Stimulated activated CD8-positive, alpha-beta memory T cell treated with anti-CD3 and anti-CD28 coated beads, Interleukin-4, amount 100 ng/mL, for 1 hour (primary cell): ENCODE measurements at places on chromosomes 1 and 21.

DNA sequence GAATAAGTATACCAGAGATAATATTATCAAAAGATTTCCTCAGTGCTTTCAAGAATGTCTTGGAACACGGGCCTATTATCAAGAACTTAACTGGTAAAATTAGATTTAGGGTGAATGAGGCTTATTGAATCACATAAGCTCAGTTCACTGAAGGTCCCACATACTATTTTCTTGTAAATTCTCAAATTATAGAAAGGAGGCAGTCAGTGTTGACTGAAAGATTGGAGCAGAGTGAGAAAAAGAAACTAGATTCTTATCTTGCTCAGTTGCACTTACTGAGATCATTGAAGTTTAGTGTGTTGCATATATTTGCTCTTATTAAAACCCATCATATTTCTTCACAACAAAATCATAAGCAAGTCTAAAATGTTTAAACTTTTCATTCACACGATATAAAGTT lies 3.9 kb upstream of the RGS1 start:
- no peak for DNase-seq

GRCh38 chr1:231693361-231694074 lies 66.9 kb downstream of the DISC1 start:
- DNase-seq: no peak

GRCh38 chr1:38061883-38062328 lies 15.3 kb upstream of the POU3F1 start:
- no peak for DNase-seq

- no peak for DNase-seq
These were observed 7.9 kb downstream of the TIAM1 start for GRCh38 chr21:31335957-31336738.

DNA sequence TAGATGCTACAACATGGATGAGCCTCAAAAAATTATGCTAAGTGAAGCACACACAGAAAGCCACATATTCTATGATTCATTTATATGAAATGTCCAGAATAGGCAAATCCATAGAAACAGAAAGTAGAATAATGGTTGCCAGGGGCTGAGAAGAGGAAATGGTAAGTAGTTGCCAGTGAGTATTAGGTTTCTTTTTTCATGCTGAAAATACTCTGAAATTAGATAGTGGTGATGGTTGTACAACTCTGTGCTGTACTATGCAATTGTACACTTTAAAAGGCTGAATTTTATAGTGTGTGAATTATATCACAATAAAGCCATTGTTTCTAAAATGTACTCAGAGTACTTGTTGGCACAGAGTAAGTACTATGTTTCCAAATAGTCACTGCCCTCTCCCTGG lies 15.5 kb upstream of the GFI1 start:
- no peak for DNase-seq

- no peak for DNase-seq
These were observed 518 bp upstream of the SHE start for GRCh38 chr1:154502744-154503115.

DNA sequence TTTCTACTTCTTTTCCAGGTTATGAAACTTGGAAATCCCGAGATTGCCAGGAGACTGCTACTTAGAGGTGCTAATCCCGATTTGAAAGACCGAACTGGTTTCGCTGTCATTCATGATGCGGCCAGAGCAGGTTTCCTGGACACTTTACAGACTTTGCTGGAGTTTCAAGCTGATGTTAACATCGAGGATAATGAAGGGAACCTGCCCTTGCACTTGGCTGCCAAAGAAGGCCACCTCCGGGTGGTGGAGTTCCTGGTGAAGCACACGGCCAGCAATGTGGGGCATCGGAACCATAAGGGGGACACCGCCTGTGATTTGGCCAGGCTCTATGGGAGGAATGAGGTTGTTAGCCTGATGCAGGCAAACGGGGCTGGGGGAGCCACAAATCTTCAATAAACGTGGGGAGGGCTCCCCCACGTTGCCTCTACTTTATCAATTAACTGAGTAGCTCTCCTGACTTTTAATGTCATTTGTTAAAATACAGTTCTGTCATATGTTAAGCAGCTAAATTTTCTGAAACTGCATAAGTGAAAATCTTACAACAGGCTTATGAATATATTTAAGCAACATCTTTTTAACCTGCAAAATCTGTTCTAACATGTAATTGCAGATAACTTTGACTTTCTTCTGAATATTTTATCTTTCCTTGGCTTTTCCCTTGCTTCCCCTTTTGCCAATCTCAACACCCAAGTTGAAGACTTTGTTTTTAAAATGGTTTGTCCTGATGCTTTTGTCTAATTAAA lies 4.0 kb downstream of the CDKN2C start:
- no peak for DNase-seq

GRCh38 chr1:34582356-34582755 lies 172.5 kb upstream of the GJB5 start:
- no peak for DNase-seq

GRCh38 chr1:233242827-233243483 lies 52.6 kb downstream of the PCNX2 start:
- DNase-seq: no peak

GRCh38 chr21:42672699-42673458 lies 19.5 kb downstream of the PDE9A start:
- DNase-seq: no peak

DNA sequence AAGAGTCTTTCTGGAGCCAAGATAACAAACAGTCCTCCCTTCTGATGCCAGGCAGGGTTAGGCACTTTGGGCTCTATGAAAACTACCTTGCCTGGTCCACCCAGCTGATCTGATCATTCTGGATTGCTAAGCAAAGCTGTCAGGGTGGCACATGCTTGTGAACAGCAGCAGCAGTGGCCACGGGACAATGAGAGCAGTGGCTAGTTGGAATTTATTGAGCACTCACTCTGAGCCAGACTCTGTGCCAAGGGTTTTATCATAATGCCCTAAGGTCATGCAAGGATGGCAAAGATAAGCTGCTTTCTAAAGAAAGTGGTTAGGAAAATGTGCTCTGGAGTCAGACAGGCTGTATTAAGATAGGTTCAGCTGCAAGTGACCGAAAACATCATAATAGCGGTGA lies 390.4 kb upstream of the VAMP3 start:
- DNase-seq: no peak

GRCh38 chr1:216212826-216213225 lies 210.4 kb downstream of the USH2A start:
- no peak for DNase-seq

GRCh38 chr1:45820788-45821187 lies 17.4 kb downstream of the MAST2 start:
- DNase-seq: no peak

GRCh38 chr1:163196449-163196787 lies 6.3 kb downstream of the RGS5 start:
- DNase-seq: no peak

GRCh38 chr1:171666114-171666769 lies 13.8 kb upstream of the MYOC start:
- no peak for DNase-seq

DNA sequence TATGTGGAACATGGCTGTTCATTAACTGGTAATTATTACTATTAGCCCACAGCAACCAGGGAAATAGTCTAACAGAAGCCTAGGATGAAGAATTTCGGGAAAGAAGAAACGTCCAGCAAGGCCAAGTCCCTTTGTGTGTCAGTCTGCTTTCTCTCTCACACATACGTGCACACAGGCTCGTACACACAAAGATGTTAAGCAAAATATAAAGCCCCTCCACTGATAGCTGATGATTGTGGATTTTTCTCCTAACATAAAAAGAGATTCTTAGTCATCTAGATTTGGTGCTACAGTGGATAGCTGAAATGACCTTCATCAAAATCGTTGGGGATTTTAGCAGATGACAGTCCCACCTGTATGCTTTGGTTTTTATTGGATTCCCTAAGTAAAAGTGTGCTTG lies 42.1 kb upstream of the A3GALT2 start:
- DNase-seq: no peak

GRCh38 chr1:7127322-7128075 lies 342.2 kb downstream of the CAMTA1 start:
- DNase-seq: no peak

DNA sequence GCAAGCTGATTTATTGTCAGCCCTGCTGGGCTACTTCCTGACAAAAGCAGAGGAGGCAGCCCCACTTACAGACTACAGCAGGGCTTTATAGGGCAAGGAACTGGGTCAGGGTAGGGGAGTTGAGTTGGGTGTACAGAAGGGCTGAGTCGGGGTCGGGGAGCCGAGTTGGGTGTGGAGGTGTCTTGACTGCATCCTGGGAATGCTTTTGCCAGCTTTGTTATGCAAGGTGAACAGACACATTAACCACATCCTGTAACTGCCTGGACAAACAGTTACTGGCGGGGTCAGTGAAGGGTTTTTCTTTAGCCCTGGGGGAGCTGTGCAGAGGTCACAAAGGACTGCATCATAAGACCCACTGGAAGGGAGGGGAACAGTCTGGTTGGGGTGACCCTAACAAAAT lies 39.1 kb upstream of the GBP5 start:
- DNase-seq: no peak

DNA sequence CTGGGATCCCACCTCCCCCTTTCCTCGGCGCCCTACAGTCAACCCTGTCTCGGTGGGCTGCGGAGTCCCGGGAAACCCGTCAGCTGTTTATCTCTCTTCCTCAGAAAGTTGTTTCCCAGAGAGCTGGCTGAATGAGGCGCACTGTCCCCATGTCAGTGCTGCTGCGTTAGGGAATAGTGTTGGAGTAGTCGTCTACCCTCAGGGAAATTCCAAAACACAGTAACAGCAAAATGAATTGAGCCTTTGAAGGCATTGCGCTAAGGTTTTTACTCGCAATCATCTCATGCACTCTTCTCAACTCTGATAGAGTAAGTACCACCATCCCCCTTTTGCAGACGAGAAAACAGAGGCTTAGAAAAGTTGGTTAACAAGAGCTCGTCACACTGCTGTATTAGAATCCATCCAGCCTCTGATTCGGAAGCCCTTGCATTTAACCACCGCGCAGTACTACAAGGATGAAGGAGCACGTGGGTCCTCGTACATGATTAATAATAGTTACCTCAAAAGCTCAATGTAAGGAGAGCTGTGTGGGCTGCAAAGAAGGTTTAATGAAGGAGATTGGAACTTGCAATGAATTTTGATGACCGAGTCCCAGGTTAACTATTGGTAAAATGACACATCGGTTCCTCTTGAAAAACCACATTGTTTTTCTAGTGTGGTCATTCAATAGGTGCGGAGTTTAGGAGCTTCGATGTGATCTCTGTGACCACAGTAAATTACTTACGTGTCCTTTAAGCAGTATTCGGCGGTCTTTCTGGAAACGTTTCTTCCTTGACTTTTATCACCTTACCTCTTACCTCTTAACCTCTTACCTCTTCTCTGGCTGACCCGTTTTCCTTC lies 788 bp upstream of the EDEM3 start:
- no peak for DNase-seq

DNA sequence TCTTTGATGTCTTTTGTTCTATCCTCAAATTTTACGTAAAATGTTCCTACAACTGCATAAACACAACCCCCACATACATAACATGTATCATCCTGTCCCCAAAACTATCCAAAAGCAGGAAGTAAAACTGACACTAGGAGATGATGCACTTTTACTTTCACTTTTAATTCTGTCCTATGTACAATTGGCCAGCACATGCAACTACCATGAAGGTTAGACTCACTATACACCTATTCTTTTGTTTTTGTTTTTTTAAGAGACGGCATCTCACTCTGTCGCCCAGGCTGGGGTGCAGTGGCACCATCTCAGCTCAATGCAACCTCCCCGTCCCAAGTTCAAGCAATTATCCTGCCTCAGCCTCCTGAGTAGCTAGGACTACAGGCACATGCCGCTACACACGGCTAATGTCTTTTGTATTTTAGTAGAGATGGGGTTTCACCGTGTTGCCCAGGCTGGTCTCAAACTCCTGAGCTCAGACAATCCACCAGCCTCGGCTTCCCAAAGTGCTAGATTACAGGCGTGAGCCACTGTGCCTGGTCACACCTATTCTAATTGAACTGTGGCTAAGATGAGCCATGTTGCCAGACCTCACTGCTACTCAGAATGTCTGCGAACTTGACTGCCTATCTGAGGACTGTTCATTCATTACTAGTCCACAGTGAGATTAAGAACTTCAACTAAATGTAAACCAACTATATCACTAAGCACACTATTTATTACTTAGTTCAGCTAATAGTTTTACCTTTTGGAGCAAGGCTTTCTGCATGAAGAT lies 48.0 kb downstream of the TOR3A start:
- DNase-seq: no peak

GRCh38 chr1:100328133-100328532 lies 24.2 kb upstream of the CDC14A start:
- no peak for DNase-seq

DNA sequence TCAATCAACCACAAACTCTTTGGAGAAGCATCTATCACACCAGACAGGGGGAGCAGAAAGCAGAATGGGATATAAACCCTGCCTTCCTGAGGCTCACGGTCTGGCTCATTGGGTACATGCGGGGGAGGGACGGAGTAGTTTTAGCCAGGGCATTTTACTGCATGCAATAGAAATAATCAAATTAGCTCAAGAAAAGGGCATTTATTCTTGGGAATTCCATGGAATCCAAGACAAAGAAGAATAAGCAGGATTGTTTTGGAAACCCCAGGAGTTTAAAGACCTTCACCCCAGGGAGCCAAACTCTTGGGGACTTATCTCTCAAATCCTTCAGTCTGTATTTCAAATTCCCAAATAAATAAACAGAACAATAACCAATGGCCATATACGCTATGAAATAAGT lies 5.2 kb upstream of the KAZN start:
- no peak for DNase-seq

GRCh38 chr1:192261476-192261875 lies 55.3 kb upstream of the RGS21 start:
- no peak for DNase-seq

GRCh38 chr1:210647406-210648333 lies 319.0 kb downstream of the HHAT start:
- DNase-seq: no peak

DNA sequence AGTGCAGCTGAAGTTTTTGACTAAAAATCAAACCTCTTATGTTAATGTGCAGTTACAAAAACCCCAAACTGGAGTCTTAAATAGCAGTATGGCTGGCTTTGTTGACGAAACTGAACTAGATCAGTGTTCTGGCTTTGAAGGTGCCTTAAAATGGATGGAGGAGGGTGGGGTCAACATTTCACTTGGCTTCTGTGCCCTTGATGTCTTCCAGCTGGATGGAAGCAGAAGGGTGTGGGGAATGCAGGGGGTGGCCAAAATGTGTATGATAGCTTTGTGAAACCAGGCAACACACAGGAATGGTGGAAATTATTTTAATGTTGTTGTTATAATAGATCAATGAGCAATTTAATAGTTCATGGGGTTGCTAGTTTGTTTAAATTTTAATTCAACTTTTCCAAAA lies 96.8 kb upstream of the C1orf105 start:
- no peak for DNase-seq

- no peak for DNase-seq
These were observed 68.4 kb upstream of the SSBP3 start for GRCh38 chr1:54474310-54475251.

DNA sequence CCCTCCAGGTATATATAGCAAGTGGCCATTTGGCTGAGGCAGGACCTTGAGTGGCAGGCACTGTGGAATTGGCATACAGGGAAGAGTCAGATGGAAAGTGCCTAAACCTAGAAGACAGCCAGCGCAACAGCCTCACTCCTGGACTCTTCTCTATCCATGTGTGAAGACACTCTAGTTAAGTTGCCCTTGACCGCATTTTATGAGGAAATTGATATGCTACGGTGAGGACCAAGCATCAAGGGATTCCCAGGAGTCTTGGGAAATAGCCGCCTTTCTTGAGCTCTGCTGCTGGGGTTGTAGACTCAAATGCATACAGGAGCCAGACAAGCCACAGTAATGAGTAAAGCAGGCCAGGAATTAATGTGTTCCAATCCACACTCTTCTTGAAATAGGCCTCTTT lies 145.9 kb upstream of the KAZN start:
- DNase-seq: no peak

- DNase-seq: peak; percentile 91
These were observed at the start of gene ERO1B for GRCh38 chr1:236281654-236282424. Gene ERO1B (minus strand): TSS chr1:236281958. CDS start chr1:236281783, 175 bp downstream.

- DNase-seq: no peak
These were observed 187.8 kb downstream of the RUNX1 start for GRCh38 chr21:34861258-34861657.
